ENCODE measurements at places on chromosomes 5 and 9.

DNA sequence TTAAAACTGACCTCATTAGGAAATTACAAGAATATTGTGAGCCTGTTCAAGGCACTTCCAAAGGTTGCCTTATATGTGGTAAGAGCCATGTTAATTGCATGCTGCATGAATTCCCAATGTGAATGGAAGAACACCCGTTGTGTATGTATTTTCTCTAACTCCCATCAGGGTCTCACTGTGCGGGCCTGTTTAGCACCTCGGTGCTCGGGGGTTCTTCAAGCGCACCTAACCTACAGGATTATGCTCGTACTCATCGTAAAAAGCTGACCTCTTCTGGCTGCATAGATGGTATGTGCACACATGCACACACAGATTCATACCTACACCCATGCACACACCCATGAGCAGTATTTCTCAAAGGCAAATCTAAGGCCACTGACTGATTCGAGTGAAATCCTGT is 66.1 kb downstream of the PPIP5K2 start:
- no peak for DNase-seq

- DNase-seq: peak; percentile 17
These were observed 317.3 kb upstream of the PDE4D start for GRCh38 chr5:60210810-60211209.

DNA sequence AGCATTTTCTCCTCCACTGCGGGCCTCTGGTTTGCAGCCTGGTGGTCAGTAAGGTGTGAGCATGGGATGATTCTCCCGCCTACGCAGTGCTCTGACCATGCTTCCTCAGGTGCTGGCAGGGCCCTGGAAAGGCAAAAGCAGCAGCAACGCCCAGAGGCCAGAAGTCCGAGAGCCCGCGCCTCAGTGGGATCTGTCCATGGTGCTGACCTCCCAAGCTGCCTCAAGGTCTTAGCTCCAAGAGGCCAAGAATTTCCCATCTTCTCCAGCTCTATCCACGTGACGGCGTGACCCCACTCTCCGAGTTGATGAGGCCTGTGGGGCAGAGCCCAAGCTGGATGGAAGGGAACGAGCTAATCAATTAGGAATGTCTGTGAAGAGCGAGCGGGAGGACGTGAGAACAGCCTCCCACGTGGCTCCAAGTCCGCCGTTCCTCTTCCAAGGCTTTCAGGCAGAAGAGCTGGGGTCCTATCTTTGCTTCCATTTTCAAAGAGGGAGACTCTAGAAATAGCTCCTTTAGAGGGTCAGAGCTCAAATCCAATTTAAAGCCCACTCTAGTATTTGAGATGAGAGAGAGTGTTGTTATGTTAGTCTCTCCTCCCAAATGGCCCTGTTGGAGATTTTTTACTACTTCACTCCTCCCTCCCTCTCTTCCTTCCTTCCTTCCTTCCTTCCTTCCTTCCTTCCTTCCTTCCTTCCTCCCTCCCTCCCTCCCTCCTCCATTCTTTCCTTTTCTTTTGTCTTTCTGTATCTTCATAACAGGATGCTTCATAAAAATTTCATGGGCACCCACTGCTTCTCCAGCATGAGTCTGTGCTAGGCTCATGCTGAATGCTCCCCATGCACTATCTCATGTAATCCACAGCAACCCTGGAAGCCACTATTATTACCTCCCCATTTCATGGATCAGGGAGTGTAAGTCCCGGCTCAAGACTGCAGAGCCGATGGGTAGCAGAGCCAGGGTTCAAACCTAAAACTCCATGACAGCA is 69.3 kb downstream of the OLFM1 start:
- DNase-seq: peak; percentile 18

DNA sequence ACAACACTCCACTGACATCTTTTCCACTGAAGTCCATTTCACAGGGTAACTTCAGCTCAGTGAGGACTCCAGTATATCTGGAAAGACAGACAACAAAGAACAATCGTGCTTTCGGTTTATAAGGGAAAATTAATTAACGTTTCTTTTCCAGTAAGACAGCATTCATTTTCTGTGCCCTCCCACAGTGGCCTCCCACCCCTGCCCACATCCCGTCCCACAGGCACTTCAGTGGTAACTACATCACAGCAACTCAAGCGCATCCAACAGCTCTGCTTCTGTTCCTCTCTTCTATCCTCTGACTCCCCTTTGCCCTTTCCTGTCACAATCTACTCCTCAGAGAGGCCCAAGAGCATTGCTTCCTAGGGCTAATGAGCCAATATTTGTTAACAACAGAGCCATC is 40.3 kb downstream of the GLDC start:
- no peak for DNase-seq

DNA sequence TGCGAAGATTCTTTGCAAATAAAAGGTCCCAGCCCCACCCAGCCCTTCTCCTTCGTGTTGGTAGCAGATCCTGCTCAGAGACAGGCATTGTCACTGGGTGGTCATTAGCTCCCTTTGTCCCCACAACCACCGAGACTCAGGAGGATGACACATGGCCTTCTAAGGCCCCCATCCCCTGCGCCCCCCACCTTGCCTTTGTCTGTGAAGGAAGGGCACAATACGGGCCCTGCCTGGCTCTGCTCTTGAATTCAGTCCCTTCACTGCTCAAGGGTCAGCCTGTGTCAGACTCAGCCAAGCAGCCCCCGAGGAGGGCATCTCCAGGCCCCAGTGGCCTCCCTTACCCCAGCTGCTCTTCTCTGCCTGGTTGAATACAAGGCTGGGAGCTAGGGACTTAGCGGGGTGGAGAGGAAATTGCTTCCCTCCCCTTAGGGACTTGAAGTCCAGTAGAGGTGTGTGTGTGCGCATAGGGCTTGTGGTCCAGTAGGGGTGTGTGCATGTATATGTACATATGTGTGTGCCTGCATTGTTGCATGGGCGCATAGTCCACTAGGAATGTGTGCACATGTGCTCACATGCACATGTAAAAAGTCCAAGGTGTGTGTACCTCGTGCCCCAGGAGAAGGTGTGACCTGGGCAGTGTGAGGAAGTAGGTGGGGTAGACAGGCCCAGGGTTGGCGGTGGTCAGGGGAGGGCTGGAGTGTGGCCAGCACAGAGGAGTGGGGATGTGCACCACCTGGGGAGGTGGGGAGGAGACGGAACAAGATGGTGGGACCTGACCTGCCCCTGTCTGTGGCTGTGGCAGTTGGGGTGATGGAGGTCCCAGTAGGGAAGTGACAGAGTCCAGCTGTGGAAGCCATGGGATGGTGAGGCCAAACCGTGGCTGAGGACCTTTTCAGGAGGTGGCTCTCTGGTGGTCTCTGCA is 59.1 kb downstream of the PHF2 start:
- DNase-seq: no peak

GRCh38 chr9:77935211-77935610 is 96.4 kb downstream of the GNAQ start:
- no peak for DNase-seq

GRCh38 chr5:17852740-17853139 is 218.5 kb downstream of the TAF11L14 start:
- no peak for DNase-seq

DNA sequence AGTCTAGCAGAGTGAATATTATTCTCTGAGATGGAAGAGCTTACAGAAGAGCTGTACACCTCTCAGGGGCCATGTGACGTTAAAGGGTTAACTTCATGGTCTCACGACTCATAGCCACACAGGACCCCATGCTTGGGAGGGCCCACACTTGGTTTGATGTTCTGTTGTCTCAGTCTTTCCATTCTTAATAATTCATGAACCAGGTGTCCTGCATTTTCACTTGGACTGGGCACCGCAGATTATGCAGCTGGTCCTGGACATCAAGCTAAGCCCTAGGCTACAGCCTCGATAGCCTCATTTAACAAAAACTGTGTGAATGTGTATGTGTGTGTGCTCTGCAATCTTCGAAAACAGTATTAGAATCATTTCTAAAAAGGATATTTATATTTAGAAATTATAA is 323.5 kb downstream of the PLK2 start:
- no peak for DNase-seq

GRCh38 chr9:101689039-101689438 is 49.4 kb downstream of the GRIN3A start:
- DNase-seq: no peak

DNA sequence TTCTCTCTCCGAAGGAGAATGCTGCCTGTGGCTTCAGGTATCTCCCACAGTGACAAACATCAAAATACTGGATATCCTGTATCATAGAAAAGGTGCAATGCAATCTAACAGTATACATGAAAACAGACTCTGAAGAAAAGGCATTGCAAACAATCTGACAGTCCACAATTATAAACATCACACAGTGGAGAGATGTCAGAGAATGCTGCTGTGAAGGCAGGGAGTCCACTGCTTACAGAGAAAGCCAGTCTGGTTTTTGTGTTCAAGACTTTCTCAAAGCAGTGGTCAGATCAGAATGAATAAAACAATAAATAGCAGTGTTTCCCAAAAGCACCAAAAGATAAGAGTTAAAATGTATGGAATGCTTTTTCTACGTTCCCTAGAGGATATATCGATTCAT is 28.7 kb downstream of the TTC23L start:
- no peak for DNase-seq

DNA sequence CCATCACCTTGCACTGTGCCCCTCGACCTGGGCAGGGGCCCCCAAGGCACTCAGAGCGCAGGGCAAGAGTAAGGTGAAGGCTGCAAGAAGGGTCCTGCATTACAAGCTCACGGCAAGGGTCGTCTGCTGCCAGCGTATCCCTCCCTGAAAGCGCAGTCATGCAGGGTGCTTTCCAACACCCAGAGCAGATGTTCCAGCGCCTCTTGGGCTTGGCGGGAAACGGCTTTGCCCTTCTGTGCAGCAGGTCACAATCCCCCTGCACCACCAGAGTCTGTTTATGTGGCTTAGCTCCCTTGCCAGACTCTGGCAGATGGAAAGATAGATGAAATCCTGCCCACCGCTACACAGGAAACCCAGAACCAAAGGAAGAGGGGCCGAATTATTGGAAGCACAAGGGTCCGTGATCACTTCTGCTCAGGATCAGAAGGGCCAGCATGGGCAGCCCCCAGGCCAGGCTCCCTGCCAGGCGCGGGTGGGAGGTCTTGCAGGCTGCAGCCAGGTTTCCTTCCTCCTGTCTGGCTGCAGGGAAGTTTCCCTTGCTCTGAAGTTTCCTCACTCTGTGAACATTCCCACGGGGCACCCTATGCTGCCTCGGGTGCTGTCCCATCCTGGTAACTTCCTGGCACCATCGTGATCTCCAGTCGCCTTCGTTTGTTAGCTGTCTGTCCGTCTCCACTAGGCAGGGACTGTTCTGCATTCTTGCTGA is 132.2 kb downstream of the ZNF354C start:
- no peak for DNase-seq

- DNase-seq: peak; percentile 18
These were observed 25.5 kb downstream of the ESM1 start for GRCh38 chr5:54959673-54960418.

- no peak for DNase-seq
These were observed 180.4 kb upstream of the PPP1R26 start for GRCh38 chr9:135299239-135299590.

DNA sequence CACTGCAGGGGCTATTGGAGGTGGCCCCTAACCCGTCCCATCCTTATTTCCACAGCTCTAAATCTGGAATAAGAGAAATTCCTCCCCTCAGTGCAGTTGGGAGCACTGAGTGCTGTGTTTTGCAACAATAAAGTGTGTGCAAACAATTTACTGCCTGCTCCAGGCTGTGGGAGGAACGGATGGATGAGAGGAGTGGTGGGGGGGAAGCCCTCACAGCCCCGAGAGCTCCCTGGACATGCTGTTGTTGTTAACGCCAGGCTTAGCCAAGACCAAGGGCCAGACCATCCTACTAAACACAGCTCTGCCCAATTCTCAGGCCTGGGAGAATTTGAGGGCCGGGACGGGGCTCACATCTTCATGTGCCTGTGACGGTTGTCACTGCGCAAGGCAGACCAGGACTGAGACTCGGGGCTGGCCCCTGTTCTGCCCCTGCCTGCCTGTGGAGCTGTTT is 200.2 kb downstream of the DAB2IP start:
- no peak for DNase-seq

- peak; percentile 76 for DNase-seq
These were observed 11.7 kb upstream of the FGF1 start for GRCh38 chr5:142697356-142698255.

- DNase-seq: no peak
These were observed 285.3 kb downstream of the SLF1 start for GRCh38 chr5:94903726-94904125.

Data from EL (cell line).